ENCODE measurements at places on chromosomes 3 and 15.

DNA sequence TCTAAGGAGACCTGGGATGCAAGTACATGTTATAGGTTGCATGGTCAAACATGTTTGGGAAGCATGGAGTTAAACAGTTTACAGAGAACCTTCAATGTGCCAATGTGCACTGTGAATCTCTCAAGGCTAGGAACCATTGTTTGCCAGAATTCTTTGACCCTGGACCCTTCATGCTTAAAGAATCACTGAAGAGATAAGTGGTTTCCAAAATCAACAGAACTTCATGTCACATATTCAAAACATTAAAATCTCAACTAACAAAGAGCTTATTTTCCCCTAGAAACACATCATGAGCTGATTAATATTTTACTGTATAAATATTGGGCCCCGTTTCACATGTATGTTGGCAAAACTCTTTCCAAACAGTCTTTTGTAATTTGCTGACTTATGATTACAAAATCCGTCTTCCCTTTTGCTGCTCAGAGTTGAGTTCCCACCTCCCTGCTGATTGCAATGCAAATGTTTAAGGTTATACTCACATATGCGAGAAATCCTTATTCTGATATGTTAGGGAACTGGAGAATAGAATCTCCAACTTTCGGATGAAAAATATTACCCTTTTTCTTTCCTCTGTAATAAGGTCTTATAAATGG is 380.2 kb downstream of the DIPK2A start:
- H3K27ac ChIP-seq = no peak overlapping the region
- no peak overlapping the region for H3K4me3 ChIP-seq
- no peak for DNase-seq
- H3K27me3 ChIP-seq = no peaks in the 10 kb centered on the region
- H3K4me1 ChIP-seq = no peaks in the 10 kb centered on the region
- no peaks in the 10 kb centered on the region for H3K36me3 ChIP-seq

- H3K27ac ChIP-seq = no peak overlapping the region
- H3K36me3 ChIP-seq = no peaks in the 10 kb centered on the region
- no peaks in the 10 kb centered on the region for H3K27me3 ChIP-seq
- H3K4me1 ChIP-seq = no peaks in the 10 kb centered on the region
Observed at GRCh38 chr15:92452143-92452542, 58.5 kb downstream of the ST8SIA2 start.

GRCh38 chr3:127651516-127652172 is 21.1 kb upstream of the ABTB1 start:
- no peaks in the 10 kb centered on the region for H3K27me3 ChIP-seq
- no peaks in the 10 kb centered on the region for H3K4me1 ChIP-seq
- no peak overlapping the region for H3K4me3 ChIP-seq
- no peak overlapping the region for H3K27ac ChIP-seq

DNA sequence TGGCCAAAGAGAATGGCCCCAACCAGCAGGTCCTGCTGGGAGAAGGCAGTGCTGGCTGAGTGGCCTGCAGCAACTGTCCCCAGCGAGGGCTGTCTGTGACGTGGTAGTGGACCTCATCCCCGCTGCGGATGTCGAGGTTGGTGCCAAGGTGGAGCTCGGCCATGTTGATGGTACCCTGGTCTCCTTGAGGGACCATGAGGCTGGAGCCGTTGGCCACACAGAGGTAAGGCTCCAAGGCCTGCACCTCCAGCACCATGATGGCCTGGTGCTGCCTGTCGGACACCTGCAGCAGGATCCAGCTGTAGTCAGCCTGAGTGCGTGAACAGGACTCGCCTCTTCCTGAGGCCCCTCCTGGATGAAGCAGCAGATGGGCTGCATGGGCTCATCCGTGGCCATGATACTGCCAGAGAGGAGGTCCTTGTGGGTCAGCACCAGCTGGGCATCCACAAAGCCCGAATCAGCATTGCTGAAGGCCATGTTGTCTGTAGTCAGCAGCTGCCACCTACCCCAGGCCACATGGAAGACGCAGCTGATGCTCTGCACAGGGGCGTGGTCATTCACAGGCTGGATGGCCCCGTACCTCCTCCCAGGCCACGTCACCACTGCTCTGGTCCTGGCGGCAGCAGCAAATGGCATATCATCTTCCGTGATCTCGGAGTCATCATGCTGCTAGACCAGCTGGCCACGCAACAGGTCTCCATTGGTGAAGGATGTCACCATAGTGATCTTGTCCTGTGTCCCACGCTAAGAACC is 167.5 kb downstream of the GOLGA6L4 start:
- H3K4me1 ChIP-seq = no peaks in the 10 kb centered on the region
- H3K36me3 ChIP-seq = no peaks in the 10 kb centered on the region
- no peaks in the 10 kb centered on the region for H3K27me3 ChIP-seq
- no peak overlapping the region for H3K4me3 ChIP-seq
- no peak overlapping the region for H3K27ac ChIP-seq

DNA sequence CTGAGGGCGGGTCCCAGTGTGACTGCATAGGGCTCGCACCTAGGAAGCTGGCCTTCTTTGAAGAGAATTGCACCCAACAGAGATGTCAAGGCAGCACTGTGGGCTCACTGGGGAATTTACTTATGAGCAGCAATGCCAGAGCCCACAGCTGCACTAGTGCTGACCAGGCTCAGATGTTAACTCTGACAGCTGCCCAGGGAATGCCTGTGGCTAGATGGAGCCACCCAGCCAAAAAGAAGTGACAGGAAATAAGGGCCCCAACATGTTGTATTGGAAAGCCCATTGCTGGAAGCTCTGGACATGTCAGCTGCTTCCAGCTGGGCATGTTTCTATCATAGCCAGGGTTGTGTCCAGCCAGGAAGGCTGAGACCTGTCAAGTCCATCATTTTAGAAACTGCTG is 90.9 kb upstream of the ZNF280D start:
- H3K27ac ChIP-seq = peak overlapping the region; percentile 82
- H3K27me3 ChIP-seq = no peaks in the 10 kb centered on the region
- H3K4me1 ChIP-seq = peaks cover 19% of the 10 kb centered on the region
- no peaks in the 10 kb centered on the region for H3K36me3 ChIP-seq

GRCh38 chr3:168472783-168473182 is 377.1 kb upstream of the GOLIM4 start:
- no peaks in the 10 kb centered on the region for H3K27me3 ChIP-seq
- no peak overlapping the region for H3K4me3 ChIP-seq
- no peaks in the 10 kb centered on the region for H3K4me1 ChIP-seq
- no peaks in the 10 kb centered on the region for H3K36me3 ChIP-seq
- no peak overlapping the region for H3K27ac ChIP-seq

DNA sequence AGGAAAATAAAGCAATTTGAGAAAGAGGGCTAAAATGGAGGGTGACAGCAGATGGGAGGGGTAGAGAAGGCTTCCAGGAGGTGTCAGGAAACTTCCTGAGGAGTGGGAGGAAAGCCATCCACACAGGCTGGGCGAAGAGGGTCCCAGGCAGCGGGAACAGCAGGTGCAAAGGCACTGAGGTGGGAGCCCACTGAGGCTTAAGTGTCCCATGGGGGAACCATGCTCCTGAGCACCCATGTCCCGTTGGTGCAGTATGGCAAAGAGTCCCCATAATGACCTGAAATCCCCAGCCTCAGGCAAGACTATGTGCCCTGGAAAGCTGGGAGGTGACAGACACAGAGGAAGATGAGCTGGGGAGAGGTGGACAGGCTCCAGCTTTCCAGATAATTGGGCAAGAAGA is 30.0 kb downstream of the CFAP100 start:
- no peak overlapping the region for H3K27ac ChIP-seq
- no peaks in the 10 kb centered on the region for H3K27me3 ChIP-seq
- H3K4me3 ChIP-seq = no peak overlapping the region
- H3K4me1 ChIP-seq = no peaks in the 10 kb centered on the region
- peaks cover 6% of the 10 kb centered on the region for H3K36me3 ChIP-seq

GRCh38 chr3:102135316-102135715 is 286.0 kb downstream of the NFKBIZ start:
- H3K27me3 ChIP-seq = no peaks in the 10 kb centered on the region
- no peaks in the 10 kb centered on the region for H3K36me3 ChIP-seq
- no peak for DNase-seq
- H3K27ac ChIP-seq = no peak overlapping the region
- no peaks in the 10 kb centered on the region for H3K4me1 ChIP-seq
- H3K4me3 ChIP-seq = no peak overlapping the region

GRCh38 chr3:55489798-55490132 is 2.7 kb upstream of the WNT5A start:
- H3K27me3 ChIP-seq = no peaks in the 10 kb centered on the region
- peak overlapping the region; percentile 20 for H3K4me3 ChIP-seq
- peak; percentile 53 for DNase-seq
- H3K36me3 ChIP-seq = no peaks in the 10 kb centered on the region
- peaks cover 3% of the 10 kb centered on the region for H3K4me1 ChIP-seq
- H3K27ac ChIP-seq = no peak overlapping the region

- peaks cover 4% of the 10 kb centered on the region for H3K36me3 ChIP-seq
- no peak for DNase-seq
- H3K4me1 ChIP-seq = peaks cover 21% of the 10 kb centered on the region
- H3K27ac ChIP-seq = no peak overlapping the region
- H3K4me3 ChIP-seq = no peak overlapping the region
Observed at GRCh38 chr15:49315391-49315823, 107.6 kb upstream of the FGF7 start.

- no peak overlapping the region for H3K27ac ChIP-seq
- no peak overlapping the region for H3K4me3 ChIP-seq
- no peaks in the 10 kb centered on the region for H3K4me1 ChIP-seq
- no peaks in the 10 kb centered on the region for H3K27me3 ChIP-seq
- no peak for DNase-seq
Observed at GRCh38 chr3:29552051-29552450, 271.2 kb downstream of the RBMS3 start.

GRCh38 chr3:197244751-197245150 is 53.7 kb downstream of the DLG1 start:
- no peaks in the 10 kb centered on the region for H3K27me3 ChIP-seq
- no peaks in the 10 kb centered on the region for H3K4me1 ChIP-seq
- no peak for DNase-seq
- H3K4me3 ChIP-seq = no peak overlapping the region
- H3K36me3 ChIP-seq = peaks cover 6% of the 10 kb centered on the region
- H3K27ac ChIP-seq = no peak overlapping the region

DNA sequence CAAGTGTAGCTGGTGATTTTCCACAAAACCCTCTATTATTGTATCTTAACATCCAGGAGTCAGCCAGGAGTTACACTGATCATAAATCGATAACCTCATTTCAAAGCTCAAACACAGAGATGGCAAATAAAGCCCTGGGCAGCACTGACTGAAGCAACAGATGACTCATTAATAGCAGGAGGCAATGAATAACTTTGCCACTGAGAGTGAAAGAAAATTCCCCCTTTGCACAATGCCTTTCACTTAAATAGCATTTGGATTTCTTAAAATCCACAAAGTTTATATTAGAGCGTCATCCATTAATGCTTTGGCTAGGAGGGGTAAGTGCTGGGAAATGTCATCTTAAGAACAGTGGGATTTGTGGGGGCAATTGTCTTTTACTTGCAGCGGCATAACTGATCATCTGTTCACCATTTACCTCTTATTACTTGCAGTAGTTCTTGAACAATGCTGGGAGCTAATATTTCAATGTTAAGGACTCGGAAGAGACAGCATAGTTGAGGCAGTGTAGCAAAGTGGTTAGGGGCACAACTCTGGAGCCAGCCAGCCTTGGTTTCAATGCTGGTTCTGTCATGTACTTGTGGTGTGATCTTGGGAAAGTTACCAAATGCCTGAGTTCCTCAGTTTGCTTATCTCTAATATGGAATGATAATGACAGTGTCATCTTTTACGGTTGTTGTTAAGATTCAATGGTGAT is 630.4 kb upstream of the TBL1XR1 start:
- H3K27me3 ChIP-seq = no peaks in the 10 kb centered on the region
- H3K4me1 ChIP-seq = peaks cover 20% of the 10 kb centered on the region
- H3K27ac ChIP-seq = no peak overlapping the region

GRCh38 chr3:126945171-126945721 is 37.7 kb upstream of the PLXNA1 start:
- no peak for DNase-seq
- H3K27ac ChIP-seq = no peak overlapping the region
- H3K4me1 ChIP-seq = peaks cover 5% of the 10 kb centered on the region
- H3K4me3 ChIP-seq = no peak overlapping the region
- H3K27me3 ChIP-seq = no peaks in the 10 kb centered on the region

- no peaks in the 10 kb centered on the region for H3K27me3 ChIP-seq
- DNase-seq = no peak
- peaks cover 3% of the 10 kb centered on the region for H3K36me3 ChIP-seq
- H3K4me3 ChIP-seq = no peak overlapping the region
Observed at GRCh38 chr3:9019259-9019961, 56.1 kb upstream of the RAD18 start.

GRCh38 chr3:169227911-169228310 is 435.6 kb downstream of the MECOM start:
- no peak overlapping the region for H3K27ac ChIP-seq
- H3K4me1 ChIP-seq = no peaks in the 10 kb centered on the region
- H3K36me3 ChIP-seq = no peaks in the 10 kb centered on the region
- H3K4me3 ChIP-seq = no peak overlapping the region
- no peak for DNase-seq

DNA sequence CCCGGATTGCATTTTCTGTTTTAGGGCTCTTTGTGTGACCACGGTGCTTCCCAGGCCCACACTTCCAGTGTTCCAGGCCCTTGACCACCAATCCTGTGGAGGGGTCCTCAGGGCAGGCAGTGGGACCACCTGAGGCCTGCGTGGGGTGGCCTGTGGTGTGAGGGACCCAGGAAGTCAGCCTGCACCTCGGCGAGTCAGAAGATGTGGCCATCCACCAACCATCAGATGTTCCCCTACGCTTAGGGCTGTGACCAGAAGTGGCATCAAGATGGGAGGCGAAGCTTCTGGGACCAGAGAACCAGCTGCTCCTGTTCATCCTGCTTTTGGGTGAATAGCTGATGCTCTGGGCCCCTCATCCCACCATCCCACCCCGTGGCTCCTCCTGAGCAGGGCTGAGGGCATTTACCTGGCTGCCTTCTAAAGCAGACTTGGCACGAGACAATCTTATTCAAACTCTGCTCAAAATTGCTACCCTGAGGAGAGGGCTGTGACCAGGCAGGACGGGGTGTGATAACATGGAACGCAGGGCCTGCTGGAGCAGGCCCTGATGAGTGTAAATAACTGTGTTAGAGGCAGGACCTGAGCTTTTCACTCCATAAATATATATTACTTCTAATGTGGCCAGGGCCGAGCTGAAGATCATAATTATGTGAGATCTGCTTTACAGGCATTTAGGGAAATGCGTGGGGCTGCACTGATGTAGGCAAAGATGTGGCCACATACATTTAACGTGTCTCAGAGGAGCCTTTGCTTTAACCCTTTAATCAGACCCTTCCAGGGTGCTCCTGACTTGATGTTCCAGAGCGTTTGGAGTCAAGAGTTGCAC is 28.8 kb downstream of the SMAD3 start:
- H3K27me3 ChIP-seq = no peaks in the 10 kb centered on the region
- peaks cover 75% of the 10 kb centered on the region for H3K4me1 ChIP-seq
- H3K27ac ChIP-seq = peak overlapping the region; percentile 6
- DNase-seq = no peak

- DNase-seq = no peak
- no peaks in the 10 kb centered on the region for H3K36me3 ChIP-seq
- H3K27ac ChIP-seq = no peak overlapping the region
- no peaks in the 10 kb centered on the region for H3K4me1 ChIP-seq
- no peak overlapping the region for H3K4me3 ChIP-seq
Observed at GRCh38 chr3:166837535-166837934, 542.6 kb downstream of the ZBBX start.

- no peak overlapping the region for H3K4me3 ChIP-seq
- H3K27ac ChIP-seq = peak overlapping the region; percentile 54
- H3K36me3 ChIP-seq = no peaks in the 10 kb centered on the region
- H3K27me3 ChIP-seq = no peaks in the 10 kb centered on the region
Observed at GRCh38 chr3:61595826-61596225, 34.5 kb downstream of the PTPRG start.

- no peaks in the 10 kb centered on the region for H3K36me3 ChIP-seq
- H3K27me3 ChIP-seq = peaks cover 34% of the 10 kb centered on the region
Observed at GRCh38 chr15:52114261-52115055, 1.9 kb upstream of the BCL2L10 start.
